Chondrocyte (in vitro differentiated cells): ENCODE measurements at places on chromosomes 3 and 15. TPM values are rescaled to one million over a fixed set of nuclear protein-coding genes. Genes with fewer than 3 reads are reported as not detected.

Gene COL6A6
- total RNA-seq: not detected in 3 replicates

GRCh38 chr3:11601446-11602238, 42.1 kb downstream of the VGLL4 start:
- DNase-seq: no peak

Gene GPD1L
- 11.5 to 15.1 TPM (median 13.0 TPM) in 3 replicates for total RNA-seq

DNA sequence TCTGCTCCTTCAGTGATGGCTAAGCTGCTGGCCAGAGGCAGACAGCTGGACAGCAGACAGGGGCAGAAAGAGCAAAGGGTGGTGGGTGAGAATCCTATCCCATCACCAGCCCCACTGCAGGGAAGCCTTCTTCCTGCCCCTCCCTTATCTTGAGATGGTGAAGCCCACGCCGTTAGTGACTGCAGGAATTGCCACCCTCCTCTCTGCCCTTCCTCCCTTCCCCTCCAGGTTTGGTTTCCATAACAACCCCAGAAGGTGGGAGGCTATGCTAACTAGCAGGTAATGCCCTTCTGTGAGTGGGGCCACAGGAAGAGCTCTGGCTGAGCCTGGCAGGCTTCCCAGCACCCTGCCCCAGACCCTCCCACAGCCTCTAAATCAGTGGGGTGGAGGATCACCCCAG, 32.8 kb downstream of the SCN5A start:
- peak; percentile 24 for DNase-seq

Gene CASR
- not detected in 3 replicates for total RNA-seq

DNA sequence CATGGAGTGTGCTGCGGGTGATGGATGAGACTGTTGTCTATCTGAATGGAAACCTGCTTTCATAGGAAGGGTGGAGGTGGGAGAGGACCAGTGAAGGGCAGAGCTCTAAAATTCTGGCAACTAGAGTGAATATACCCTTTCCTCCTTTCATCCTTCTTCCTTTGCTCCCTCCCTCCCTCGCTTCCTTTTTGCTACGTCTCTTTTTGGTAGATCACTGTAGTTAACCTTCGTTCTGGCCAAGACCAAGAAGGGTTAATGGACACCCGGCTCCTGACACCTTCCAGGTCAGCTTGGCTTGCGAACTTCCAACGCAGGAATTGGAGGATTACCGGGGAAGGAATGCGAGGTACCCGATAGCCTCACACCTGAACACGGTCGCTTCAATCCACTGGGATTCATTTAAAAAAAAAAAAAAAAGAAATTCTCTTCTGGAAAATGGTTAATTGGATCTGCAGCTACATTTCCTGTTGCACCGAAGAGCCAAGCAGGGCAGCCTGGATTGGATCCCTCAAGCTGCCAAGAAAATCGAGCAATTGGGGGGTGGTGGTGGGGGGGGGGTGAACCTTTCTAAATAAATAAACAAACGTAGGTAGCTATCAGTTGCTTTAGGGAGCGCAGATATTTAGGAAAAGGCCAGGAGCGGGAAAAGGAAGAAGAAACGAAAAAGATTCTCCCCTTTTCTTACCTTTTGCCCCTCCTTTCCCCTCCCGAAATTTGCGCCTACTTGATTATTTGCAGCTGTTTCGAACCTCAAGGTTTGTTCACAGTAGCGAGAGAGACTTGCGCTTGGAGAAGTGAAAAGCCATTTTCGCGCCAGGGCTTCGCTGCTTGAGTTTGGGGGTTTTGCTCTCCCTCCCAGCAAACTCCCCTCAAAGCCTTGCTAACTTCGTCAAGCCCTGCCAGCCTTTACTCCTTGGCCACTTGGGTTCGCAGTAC, 9.5 kb upstream of the NR2F2 start:
- DNase-seq: no peak
